Activated CD8-positive, alpha-beta memory T cell treated with anti-CD3 and anti-CD28 coated beads for 24 hours (primary cell): ENCODE measurements at places on chromosomes 6 and 20.

GRCh38 chr6:55694148-55694547 is 115.2 kb upstream of the HMGCLL1 start:
- DNase-seq = no peak

- DNase-seq = no peak
These were observed 115.8 kb downstream of the HFE start for GRCh38 chr6:26202811-26203583.

GRCh38 chr6:25342802-25343201 is 63.6 kb downstream of the CARMIL1 start:
- no peak for DNase-seq

GRCh38 chr20:7248281-7249201 is 481.1 kb downstream of the BMP2 start:
- DNase-seq = no peak

- no peak for DNase-seq
These were observed 231.9 kb upstream of the FAM83B start for GRCh38 chr6:54614499-54615195.

GRCh38 chr6:36135053-36135731 is 4.9 kb downstream of the MAPK13 start:
- no peak for DNase-seq

- no peak for DNase-seq
These were observed 100.6 kb downstream of the CRYBG1 start for GRCh38 chr6:106461084-106461483.

DNA sequence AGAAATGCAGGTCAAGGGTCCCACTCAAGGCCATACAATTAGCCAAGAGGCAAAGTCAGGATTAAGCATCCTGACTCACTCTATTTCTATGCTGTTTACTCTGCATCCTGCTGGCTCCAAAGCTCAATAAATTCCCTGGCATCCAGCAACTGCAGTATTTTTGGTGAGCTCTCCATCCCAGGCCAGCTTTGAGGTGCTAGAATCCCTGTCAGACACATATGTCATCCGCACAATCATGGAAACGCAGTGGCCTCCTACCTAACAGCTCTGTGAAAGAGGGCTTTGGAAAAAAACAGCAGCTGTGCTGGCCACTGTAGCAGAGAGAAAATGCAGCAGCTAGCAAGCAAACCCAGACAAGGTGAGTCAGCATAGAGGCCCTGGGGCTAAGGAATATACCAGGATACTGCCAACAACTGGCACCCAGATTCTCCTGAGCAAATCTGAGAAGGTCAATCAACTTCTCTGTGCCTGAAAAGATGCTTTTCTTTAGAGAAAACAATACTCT is 58.4 kb downstream of the ANKEF1 start:
- no peak for DNase-seq

DNA sequence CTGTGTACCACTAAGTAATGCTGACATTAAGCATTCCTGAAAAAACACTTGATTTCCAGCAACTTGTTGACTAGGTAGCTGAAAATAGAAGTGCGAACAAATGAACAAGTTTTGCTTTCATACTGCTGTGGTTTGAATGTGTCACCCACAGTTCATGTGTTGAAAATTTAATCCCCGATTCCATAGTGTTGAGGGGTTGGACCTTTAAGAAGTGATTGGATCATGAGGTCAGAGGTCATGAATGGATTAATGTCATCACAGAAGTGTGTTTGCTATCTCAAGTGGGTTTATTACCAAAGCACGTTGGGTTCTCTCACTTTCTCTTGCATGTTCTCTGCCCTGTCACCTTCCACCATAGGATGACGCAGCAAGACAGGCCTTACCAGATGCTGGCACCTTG is 568.5 kb downstream of the UTRN start:
- no peak for DNase-seq

DNA sequence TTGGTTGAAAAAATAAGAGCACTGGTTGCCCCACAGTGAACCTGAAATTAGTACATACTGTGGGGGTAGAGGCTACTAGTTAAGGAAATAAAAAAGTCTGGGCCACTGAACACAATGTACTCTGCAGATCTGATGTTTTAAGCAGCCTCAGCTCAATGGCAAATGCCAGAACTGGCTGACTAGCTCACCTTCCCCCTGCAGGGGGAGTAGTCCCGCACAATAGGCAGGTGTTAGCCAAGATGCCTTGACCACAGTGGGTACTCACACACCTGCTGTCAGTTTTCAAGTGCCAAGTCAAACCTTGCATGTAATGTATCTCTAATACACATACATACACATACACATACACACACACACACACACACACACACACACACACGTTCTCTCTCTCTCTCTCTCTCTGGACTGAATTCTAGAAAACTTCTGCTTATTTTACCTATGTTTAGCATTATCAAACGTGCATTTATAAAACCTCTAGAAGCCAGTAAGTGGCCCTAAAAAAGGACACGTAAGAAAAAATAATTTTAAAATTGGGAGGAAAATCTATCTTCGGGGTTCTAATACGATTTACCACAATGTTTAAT is 36.1 kb downstream of the GMDS start:
- DNase-seq = peak; percentile 68

DNA sequence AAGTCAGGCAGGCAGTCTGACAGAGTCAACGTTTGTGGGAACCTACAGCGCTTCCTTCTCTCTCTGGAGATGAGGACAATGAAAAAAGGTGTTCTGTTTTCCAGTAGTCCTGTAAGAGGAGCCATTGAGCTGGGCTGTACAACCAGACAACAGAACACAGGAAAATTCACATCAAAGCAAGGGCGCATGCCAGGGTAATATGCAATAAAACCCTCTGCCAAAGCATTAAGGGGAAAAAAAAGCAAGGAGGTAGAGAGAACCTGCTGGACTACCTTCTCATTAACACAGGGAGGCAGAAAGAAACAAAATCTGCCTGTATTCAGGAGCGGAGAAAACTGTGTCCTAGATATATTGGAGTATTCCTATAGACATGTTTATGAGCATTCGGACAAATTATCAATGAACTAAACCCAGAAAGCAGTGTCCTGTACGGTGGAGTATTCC is 1.3 kb downstream of the RNF24 start:
- DNase-seq = no peak

DNA sequence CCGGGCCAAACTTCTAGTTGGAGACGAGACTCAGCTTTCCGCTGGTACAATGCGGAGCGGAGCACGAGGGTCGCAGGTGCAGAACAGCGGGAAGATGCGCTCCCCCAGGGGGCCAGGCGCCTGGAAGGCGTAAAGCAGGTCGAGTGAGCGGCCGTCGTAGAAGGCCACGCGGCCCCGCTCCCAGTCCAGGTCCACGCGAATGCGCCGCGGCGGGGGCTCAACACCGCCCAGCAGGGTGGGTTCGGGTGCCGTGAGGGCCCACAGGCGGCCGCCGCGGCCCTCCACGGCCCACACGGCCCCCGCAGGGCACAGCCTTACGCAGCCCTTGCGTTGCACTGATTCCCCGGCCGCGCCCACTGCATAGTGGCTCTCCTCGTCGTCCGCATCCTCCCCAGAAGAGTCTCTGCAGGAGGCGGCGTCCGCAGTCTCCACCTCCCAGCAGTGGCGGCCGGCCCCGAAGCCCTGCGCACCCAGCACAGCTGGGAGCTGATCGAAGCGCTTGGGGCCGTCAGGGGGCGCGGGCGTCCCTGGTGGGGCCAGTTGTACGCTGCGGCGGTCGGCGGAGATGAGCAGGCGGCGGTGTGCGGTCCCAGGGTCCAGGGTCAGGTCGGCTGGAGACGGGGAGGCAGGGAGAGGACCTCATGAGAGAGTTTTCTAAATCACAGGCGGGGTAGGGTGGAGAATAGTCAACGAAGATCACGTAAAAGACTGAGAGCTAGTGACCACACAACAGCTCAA is 4.3 kb downstream of the PPP1R11 start:
- no peak for DNase-seq

DNA sequence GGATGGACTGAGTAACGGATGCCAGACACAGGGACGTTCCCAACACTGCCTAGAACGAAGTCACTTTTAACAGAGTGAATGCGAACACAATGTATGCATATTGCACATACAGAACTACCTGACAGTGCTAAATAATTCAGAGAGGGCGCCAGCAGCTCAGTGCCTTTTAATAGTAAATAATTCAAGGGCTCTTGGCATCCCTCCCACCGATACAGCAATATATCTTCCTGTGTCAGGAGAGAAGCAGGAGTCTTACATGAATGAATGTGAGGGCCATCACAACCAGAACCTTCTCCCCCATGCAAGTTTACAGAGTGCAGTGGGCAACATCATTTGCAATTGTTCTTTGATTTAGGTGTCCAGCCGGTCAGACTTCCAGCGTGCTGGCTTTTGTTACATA is 88.4 kb upstream of the KCNG1 start:
- DNase-seq = no peak

DNA sequence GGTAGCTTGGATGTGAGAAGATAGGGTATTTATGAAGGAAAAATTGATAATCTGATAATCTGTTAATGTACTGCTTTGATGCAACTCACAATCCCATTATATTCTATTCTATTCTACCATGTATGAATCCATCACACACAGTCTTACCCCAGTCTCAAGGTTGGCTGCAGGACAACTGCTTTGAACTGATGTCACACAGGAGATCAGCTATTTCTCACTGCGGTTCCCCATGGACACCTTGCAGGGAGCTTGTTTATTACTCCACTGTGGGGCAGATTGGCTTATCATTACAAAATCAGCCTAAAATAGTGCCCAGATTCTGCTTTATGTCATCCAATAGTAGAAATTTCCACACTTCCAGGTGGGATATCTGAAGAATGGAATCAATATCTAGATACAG is 61.0 kb upstream of the HS3ST5 start:
- no peak for DNase-seq

GRCh38 chr20:12358006-12358654 is 440.4 kb downstream of the BTBD3 start:
- no peak for DNase-seq

- DNase-seq = no peak
These were observed 121.1 kb downstream of the GPR63 start for GRCh38 chr6:96716221-96716620.

- no peak for DNase-seq
These were observed 101.2 kb downstream of the TTLL2 start for GRCh38 chr6:167426084-167426483.

DNA sequence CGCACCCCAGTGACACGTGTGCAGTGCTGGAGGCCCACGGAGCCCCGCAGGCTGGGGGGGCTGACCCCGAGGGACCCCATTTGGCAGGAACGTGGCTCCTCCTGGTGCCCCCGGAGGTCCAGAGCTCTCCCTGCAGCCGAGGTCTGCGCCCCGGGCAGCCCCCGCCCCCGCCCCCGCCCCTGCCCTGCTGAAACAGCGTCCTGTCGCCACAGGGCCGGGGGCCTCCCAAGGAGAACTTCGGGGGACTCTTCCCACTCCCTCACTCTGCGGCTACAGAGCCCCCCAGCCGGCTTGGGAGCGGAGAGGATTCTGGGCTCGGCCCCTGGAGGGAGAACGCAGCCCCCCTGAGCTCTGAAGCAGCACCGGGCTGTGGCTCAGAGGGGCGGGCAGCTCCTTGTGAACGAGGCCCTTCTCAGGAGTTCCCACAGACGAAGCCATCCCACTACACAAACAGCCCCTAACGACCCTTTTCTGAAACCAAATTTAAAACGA is 115.2 kb downstream of the DLL1 start:
- DNase-seq = no peak
